ENCODE measurements at places on chromosomes 3 and 15.

- no peak for DNase-seq
Observed at GRCh38 chr3:56621681-56622080, 61.4 kb downstream of the TASOR start.

- no peak for DNase-seq
Observed at GRCh38 chr3:184761075-184761841, 49.4 kb upstream of the MAGEF1 start.

DNA sequence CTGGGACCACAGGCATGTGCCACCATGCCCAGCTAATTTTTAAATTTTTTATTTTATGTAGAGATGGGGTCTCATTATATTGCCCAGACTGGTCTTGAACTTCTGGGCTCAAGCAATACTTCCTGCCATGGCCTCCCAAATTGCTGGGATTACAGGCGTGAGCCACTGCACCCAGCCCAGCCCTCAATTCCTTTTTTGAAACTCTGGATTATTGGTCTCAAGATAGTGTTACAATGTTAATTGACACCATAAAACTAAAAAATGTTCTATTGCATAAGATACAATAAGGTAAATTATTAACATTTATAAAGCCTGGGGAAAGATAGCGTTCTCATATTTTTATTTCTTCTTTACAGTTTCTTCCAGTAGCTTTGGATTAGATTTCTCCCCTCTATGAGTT is 3.9 kb upstream of the NFKBIZ start:
- no peak for DNase-seq

- DNase-seq, result no peak
Observed at GRCh38 chr3:120168611-120169010, 74.4 kb upstream of the GSK3B start.

DNA sequence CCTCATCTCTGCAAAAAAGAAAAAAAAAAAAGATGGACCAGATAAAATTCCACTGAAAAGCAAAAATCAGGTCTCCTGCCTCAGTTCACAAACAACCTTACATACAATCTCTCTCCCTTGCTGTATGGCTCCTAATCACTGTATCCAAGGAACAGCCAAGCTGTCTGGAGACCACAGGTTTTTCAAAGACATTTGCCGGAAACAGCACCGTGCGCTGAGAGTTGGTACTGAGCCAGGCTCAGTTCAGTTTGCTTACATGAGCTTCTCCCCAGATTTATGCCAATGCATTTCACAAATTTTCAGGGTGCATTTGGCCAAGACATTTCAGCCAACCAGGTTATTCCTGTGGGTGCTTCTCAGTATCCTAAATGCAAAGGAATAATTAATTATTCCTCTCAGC is 4.1 kb downstream of the ACP3 start:
- no peak for DNase-seq

DNA sequence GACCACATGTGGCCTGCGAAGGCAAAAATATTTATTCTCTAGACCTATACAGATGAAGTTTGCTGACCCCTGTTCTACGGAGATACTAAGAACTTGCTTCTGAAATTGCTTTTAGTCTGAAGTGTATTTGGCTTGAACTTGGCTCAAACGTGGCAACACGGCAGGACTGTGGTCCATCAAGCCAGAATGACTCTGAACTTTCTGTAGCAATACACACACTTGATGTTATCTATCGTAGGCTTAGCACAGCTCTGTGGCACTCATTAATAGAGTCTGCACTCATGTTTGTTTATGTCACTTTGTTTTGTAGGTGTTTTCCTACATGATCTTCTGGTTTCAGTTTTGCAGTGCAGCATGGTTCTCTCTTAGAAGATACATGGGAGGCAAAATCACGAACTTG is 298.1 kb downstream of the ADAMTS17 start:
- no peak for DNase-seq

- no peak for DNase-seq
Observed at GRCh38 chr3:49470714-49471420, 800 bp downstream of the DAG1 start.

DNA sequence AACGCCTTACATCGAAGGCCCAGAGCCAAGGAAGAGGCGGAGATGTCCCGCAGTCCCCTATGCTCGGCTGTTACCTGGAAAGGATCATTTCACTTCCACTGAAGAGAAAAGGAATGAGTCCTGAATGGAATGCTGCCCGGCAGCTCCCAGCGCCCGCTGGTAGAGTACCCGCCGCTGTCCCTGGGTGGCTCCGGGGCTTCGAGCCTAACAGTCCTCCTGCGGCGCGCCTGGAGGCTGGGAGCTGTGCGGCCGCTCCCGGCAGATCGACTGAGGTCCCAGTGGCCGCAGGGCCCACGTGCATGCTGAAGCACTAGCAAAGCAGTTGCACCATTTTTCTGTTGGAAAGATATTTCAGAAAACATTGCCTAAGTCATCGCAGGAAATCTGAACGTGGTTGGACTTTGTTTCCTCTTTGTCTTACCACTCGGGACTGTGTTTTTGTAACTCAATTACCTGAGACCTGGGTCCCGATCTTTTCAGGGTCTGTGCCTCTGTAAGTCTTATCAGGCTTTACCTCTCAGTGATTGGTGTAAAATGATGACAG is 984 bp downstream of the RNU6-1 start:
- no peak for DNase-seq

- no peak for DNase-seq
Observed at GRCh38 chr15:77538027-77538451, 94.7 kb downstream of the LINGO1 start.

- no peak for DNase-seq
Observed at GRCh38 chr3:165502707-165503106, 306.5 kb upstream of the SLITRK3 start.

DNA sequence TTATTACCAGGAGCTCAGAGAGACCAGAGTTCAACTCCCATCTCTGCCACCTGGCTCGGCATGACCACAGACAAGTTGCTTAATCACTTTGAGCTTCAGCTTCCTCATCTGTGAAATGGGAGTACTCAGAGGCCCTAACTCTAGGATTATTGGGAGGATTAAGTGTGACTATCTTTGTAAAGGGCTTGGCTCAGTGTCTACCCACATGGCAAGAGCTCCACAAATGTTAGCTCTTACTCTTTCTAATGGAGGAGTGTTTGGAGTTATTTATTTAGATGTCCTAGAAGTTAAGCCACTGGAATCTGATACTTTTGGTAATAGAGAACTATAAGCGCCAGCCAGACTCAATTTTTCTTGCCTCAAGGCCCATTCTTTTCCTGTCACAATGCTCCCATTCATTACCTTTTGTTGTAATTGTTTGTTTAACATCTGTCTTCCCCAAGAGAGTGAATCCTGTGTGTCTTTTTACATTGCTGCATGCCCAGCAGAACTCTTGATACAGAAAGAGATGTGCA is 12.3 kb upstream of the LMCD1 start:
- DNase-seq, result no peak

GRCh38 chr3:65330072-65330471 is 642.3 kb upstream of the ADAMTS9 start:
- no peak for DNase-seq

- DNase-seq, result no peak
Observed at GRCh38 chr3:38524141-38524739, 28.1 kb downstream of the EXOG start.

DNA sequence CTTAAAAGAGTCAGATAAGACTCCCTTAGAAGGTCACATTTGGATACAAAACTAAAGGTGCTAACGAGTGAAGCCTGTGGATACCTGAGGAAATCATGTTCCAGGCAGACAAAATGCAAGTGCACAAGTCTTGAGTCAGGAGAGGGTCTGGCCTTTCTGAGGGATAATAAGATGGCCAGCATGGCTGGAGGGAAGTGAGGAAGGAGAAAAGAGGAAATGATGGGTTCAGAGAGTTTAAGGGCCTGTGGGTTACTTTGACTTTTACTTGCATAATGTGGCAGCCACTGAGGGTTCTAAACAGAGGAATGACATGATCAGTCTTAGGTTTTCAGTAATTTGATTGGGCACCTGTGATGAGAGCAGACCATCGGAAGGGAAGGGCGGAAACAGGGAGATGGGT is 3.5 kb upstream of the ROPN1B start:
- DNase-seq, result no peak
